ENCODE measurements at places on chromosomes 2 and 18. TPM values are rescaled to one million over a fixed set of nuclear protein-coding genes. Genes with fewer than 3 reads are reported as not detected.

AMER3 gene
- polyA plus RNA-seq: not detected

GRCh38 chr2:217151509-217152206 lies 291.8 kb upstream of the TNP1 start:
- no peak for DNase-seq

- no peak for DNase-seq
These were observed 115.4 kb upstream of the PKDCC start for GRCh38 chr2:41932241-41933045.

DNA sequence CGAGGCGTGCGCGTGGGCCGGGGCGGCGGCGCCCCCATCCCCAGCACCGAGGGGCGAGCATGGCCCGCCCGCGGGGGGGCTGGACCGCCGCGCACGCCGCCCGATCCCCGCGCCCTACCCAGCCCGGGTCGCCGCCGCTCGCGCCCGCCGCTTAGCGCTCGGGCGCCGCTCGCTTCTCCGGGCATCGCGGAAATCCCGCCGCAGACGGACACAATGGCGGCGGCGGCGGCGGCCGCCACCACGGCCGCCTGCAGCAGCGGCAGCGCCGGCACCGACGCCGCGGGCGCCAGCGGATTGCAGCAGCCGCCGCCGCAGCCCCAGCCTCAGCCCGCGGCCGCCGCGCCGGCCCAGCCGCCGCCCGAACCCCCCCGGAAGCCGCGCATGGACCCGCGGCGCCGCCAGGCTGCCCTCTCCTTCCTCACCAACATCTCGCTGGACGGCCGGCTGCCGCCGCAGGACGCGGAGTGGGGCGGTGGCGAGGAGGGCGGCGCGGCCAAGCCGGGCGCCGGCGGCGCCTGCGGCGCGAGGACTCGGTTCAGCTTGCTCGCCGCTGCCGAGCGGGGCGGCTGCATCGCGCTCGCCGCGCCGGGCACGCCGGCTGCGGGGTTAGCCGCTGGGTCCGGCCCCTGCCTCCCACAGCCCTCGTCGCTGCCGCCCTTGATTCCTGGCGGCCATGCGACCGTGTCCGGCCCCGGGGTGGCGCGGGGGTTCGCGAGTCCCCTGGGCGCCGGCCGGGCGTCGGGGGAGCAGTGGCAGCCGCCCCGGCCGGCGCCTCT lies 453 bp downstream of the CABLES1 start:
- no peak for DNase-seq

- DNase-seq: no peak
These were observed 99.0 kb downstream of the EPB41L3 start for GRCh38 chr18:5444847-5445246.

GRCh38 chr2:235433860-235434259 lies 60.0 kb upstream of the AGAP1 start:
- DNase-seq: no peak

All from BJ (cell line).